Stimulated activated CD4-positive, alpha-beta T cell treated with anti-CD3 and anti-CD28 coated beads, Interleukin-15, amount 100 ng/mL, for 1 hour (primary cell): ENCODE measurements at places on chromosomes 1 and 21.

GRCh38 chr21:29571949-29572348 is 273.2 kb downstream of the BACH1 start:
- DNase-seq: no peak

- no peak for DNase-seq
Observed at GRCh38 chr1:24459551-24460266, 42.9 kb upstream of the RCAN3 start.

- no peak for DNase-seq
Observed at GRCh38 chr1:222028116-222028515, 286.2 kb upstream of the DUSP10 start.

DNA sequence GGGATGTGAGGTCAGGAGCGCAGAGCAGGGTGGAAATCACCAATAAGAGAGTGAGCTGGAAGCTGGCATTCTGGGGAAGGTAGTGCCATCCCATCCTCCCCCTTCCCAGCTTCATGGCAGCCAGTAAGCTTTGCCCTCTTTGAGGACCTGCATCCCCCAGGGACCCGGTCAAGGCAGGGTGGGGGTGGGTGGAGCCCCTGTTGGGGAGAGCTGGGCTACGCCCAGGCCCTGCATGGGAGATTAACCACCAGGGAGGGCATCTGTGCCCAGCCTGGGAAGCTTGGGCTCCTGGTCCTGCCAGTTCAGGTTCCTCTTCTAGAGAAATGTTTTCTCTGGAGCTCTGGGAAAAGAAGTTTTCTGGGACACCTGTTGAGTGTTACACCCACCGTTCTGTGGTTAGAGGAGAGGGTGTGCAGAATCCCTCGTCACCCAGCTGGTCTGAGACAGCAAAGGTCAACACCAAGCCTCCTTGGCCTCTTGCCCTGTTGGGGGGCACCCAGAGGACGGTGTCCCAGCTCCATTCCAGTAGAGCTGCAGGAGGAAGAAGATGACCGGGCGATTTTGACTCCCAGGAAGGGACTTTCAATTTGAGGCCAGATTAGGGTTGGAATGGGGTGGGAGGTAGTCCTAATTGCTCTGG is 30.1 kb upstream of the TENT5C start:
- no peak for DNase-seq
